ENCODE measurements at places on chromosomes 13 and 19.

- DNase-seq: no peak
Observed at GRCh38 chr13:90732049-90732448, 615.4 kb upstream of the MIR17HG start.

GRCh38 chr13:48181482-48182145, 51.4 kb upstream of the ITM2B start:
- DNase-seq: peak; percentile 27

DNA sequence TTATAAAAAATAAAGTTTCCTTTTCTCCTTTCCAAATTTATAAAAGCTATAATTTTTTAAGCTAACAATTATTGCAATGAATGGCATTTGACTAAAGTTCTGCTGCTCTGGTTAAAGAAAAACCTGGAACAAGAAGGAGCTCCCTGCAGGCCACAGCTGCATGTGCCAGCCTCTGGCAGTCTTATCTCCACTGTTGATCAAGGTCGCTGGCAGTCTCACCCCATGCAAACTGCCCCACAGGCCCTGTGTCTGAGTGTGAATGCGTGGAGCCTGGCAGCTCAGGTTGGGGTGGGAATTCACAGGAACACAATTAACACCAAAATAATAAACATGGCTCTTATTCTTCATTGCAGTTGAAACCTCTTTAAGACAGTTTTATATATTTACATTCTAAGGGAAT, 30.2 kb upstream of the FREM2 start:
- no peak for DNase-seq

DNA sequence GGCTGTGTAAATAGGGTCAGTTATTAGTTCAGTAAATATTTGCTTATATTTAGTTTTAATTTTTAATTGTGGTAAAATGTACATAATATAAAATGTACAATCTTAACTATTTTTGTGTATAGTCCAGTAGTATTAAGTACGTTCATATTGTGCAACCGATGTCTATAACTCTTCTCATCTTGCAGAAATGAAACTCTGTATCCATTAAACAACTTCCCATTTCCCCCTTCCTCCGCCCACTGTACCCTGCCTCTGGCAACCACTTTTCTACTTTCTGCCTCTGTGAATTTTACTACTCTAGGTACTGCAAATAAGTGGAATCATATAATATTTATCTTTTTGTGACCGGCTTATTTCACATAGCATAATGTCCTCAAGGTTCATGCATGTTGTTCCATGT, 24.4 kb downstream of the UBAC2 start:
- DNase-seq: no peak

GRCh38 chr19:8163759-8164158, 14.4 kb upstream of the FBN3 start:
- DNase-seq: no peak

GRCh38 chr19:50628146-50628545, 11.5 kb downstream of the SYT3 start:
- DNase-seq: no peak

DNA sequence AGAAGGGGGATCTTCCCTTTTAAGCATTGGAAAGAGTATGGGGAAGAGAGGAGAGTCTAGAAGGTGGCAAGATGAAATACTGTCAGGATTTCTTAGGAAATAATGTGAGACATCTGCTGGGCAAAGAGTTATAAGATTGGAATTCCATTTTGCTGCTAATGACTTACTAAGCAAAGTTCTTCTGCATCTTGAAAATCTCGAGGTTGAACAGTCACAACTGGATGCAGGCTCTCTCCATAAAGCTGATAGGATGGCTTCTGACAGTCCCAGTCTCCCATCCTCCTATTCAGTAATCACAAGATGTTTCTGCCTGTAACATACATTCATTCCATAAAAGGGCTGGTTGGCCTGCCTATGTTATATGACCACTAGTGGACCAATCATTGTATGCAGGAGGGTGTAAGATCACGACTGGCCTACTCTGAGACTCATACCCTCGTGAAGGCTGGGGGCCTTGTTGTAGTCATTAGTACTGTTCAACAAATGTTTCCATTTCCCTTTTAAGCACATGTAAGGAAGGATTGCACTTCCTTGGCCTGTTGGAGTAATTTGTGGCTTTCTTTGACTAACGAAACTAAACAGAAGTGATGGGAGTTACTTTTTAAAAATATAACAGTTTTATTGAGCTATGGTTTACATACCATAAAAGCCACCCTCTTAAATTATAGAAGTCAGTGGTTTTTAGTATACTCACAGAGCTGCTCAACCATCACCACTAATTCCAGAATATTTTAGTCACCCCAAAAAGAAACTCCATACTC, 45.0 kb upstream of the TDRD3 start:
- DNase-seq: no peak

Data from DMS 273 treated with DMSO at 0.1 percent for 48 hours (cell line).